ENCODE measurements at places on chromosomes 16 and 17.
A peak's percentile ranks its signal among the peaks of the same experiment; 100 is the strongest.

GRCh38 chr17:4634976-4635375 lies 6.5 kb downstream of the ALOX15 start:
- DNase-seq, result no peak

DNA sequence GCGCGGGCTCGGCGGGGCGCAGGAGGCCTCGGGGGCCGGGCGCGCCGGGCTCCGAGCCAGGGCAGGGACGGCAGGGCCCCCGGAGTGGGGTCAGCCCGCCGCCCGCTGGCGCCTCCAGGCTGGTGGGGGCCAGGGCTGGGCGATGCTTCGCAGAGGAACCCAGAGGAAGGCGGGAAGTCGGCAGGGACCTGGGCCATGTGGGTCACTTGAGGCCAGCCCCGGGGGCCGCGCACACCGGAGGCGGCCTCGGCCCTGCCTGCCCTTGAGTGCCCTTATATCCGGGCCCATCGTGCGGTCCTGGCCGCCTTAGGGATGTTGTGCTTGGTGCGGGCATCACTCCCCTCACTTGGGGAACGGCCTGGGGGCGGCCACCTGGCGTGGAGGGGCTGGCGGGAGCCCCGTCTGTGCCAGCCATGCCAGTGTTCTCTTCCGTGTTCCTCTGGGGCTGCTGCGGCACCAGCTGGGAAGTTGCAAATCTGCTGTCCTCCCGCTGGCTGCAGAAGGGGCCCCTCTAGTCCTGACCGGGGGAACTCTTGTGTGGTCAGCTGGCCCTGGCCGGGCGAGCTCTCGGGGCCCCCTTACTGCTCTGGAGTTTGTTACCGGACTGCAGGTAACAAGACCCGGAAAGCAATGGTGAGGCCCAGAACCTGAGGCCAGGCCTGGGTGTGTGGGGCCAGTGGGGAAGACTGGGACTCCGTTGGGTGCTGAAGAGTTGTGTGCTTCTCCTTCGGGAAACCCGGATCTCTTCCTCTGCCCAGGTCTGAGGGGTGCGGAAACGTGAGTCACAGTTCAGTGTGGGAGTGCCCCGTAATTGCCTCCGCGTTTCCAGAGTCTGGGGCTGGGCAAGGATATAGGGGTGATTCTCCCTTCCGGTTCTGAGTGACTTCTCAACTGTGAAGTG lies 849 bp downstream of the CAPN15 start:
- DNase-seq, result peak; percentile 24

GRCh38 chr17:47727704-47728036 lies 5.4 kb upstream of the TBX21 start:
- DNase-seq, result no peak

DNA sequence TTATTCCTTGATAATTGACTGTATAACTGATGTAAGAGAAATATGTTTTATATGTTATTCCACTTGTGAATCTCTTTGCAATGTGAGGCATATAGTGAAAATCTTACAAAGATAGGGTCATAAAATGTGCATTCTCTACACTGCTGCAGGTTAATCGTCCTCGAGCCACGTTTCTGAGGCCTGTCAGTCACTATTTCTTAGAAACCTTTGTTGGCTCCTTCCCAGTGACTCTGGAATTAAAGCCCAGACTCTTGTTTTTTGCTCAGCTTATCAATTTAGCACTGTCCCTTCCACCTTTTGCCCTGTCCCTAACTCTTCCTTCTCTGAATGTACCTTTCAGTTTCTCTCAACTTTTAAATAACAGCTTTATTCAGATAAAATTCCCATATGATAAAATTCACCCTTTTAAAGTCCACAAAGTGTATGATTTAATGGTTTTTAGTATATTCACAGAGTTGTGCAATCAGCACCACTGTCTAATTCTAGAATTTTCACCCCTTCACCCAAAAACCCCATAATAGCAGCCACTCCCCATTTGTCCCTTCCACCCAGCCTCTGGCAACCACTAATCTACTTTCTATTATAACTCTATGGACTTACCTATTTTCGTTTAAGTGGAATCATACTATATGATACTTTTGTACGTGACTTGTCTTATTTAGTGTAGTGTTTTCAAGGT lies 8.6 kb downstream of the TNRC6A start:
- no peak for DNase-seq

DNA sequence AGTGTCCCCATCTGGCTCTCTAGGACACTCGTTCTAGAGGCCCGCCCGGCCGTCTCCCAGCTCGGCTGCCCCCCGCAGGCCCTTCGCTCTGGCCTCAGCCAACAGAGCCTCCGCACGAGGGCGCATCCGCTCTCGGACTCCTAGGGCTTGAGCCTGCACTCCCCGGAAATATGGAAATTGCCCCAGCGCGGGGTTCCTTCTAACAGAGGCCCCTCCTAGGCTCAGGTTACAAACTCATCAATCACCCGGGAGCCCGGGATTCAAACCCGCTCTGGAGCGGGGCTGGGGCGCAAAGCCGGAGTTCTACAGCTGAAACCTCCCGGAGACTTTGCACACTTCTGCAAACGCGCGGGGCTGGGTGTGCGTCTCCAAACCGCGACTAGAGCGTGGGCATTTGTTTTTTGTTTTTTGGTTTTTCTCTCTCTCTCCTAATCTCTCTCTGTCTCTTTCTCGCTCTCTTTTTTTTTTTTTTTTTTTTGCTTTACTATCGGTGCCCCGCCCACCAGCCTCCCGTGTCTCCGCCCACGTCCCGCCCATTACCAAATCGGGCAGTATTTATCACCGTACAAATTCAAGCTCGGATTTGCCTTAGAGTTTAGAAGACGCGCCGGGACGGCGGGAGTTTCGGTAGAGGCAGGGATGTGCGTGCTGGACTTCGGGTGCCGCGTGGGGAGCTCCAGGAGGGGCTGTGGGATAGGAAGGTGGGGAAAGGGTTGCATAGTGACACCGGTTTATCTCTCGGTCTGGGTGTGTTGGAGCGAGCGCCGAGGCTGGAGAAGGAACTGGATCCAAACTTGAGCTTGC lies 2.4 kb upstream of the FOXL1 start:
- no peak for DNase-seq

DNA sequence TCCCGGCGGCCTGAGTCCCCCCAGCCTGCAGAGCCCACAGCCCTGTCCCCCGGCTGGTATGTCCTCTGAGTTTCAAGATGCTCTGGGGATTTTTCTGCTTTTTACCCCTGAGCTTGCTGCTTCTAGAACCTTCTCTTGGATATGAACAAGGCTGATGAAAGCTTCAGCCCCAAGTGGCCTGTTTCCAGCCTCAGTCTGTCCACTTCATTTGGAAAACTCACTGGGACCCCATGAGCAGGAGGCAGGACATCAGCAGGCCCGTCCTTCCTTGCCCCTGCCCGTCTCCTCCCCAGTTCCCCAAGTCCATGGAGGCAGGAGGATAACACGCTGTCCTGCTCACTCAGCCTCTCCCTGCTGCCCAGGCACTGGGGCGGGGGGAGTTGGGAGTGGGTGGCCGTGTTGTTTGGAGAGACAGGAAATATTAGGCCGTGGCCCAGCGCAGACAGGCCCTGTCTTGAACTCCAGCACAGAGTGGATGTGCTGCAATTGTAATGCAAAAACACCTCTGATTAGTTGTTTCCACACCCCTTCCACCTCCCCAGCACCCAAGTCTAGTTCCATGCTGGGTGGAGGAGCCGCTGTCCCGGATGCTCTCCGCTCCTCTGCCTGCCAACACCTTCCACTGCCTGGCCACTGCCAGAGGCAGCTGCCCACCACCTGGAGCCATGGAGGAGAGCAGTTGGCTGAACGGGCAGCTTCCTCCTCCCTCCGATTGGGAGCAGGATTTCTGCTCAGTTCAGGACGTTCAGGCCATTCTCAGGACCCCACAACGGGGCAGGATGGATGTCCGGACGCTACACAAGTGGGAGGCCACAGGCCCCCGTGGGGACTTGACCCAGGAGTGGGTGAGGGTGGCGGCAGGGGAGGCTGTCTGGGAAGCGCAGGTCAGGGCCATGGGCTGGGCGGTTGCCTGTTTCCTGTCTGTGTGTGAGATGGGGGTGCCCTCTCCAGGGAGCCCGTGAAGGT lies 216.9 kb upstream of the GSE1 start:
- no peak for DNase-seq

DNA sequence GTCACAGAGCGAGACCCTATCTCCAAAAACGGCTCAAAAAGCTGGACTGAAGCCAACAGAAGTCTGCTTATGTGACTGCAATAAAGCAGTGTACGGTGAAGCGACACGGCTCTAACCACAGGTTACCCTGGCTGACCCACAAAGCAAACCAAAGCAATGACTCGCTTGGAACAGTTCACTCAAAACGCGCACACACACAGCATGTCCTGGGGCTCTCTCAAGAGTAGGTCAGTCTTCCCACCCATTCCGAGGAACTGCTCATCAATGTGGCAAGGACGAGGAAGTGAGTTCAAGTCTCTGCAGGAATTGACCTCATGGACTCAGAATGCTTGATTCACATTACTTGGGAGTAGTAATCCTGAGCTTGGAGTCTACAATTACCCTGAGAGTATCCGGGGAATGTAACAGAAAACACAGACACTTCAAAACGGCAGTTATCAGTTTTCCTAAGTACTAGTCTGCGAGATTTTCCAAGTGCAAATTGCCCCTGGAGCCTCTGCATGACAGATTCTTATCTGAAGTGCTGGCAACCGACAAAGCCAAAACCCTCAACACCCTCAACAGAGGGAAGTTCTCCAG lies 25.4 kb downstream of the PELP1 start:
- DNase-seq, result no peak

GRCh38 chr17:63573634-63574033 lies 23.4 kb downstream of the DCAF7 start:
- DNase-seq, result no peak

GRCh38 chr17:11031787-11032186 lies 193.9 kb upstream of the PIRT start:
- no peak for DNase-seq
